Activated CD8-positive, alpha-beta T cell treated with anti-CD3 and anti-CD28 coated beads, Interleukin-2, amount 10 ng/mL, durations not matched to agents 7 days and 5 days (primary cell): ENCODE measurements at places on chromosomes 1 and 21. TPM values are rescaled to one million over a fixed set of nuclear protein-coding genes. Genes with fewer than 3 reads are reported as not detected.

GRCh38 chr1:61754545-61754944 lies 12.3 kb downstream of the PATJ start:
- no peak for DNase-seq

GRCh38 chr1:7389906-7390603 lies 381.0 kb upstream of the VAMP3 start:
- no peak for DNase-seq

GRCh38 chr1:207495801-207496792 lies at the start of gene CR1:
TSS of gene CR1 (plus strand) at chr1:207496157. CDS start at chr1:207496268, 111 bp downstream.
- peak; percentile 58 for DNase-seq

DNA sequence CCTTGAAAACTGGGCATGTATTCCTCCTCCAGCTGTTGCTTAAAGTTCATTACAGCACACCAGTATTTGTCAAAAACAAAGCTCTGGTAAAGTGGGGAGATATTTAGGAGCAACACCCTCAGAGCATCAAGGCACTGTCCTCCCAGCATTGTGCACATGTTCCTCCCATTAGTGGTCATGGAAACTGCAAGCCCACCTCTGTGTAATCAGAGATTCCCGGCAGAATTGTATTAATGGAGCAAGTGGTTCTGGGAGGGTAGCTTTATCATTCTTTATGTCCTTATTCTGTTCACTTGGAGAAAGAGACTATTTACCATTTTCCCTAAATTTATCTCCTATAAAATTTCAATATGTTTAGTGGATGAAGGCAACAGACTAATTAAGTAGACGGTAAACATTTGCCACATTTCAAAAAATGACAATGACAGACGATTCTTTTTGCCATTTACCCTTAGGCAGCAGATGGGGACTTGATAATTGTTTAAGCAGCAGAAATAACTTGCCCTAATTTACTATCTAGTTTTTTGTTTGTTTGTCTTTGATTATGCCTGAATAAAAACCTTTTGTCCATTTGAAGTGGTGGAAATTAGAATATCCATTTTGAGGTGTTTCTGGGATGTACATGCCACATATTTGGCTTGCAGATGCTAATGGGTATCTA lies 289.6 kb upstream of the ST6GALNAC5 start:
- DNase-seq: no peak

- no peak for DNase-seq
Measured at GRCh38 chr21:36893581-36893980, 72.9 kb downstream of the HLCS start.

GRCh38 chr1:206937425-206937824 lies 8.8 kb downstream of the PIGR start:
- no peak for DNase-seq

- no peak for DNase-seq
Measured at GRCh38 chr1:40384413-40384762, 10.9 kb downstream of the SMAP2 start.

DNA sequence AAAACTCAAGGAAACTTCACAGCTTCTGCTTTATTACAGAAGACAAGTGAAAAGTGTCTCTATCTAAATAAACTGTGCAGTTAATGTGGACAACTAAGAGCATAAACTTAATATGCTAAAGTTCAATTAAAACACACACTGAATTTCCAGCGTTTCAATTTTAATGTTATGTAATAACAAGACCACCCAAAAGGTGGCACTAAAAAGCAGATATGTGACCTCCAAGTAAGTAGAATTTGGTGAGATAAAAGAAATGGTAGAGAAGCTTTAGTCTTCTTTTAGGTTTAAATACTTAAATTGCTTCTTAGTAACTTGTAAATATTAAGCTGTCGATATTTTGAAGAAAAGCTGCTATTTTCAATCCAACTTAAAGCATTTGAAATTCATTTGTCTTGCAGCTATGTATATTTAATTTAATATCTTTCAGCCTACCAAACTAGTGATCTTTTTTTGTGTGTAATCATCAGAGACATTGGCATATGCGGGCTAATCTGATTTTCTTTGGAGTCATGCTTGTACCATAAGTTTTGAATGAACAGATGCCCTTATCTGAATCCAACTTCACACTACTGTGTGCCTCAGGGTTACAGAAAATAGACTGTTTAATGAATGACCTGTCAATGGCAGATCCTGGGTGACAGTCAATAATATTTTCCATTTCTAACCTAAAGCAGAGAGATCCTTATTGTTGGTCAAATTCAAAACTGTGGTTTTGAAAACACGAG lies 36.5 kb upstream of the ADAMTS1 start:
- no peak for DNase-seq

- no peak for DNase-seq
Measured at GRCh38 chr1:20029178-20029912, 40.6 kb upstream of the PLA2G5 start.

GRCh38 chr1:38221006-38221649 lies 174.5 kb upstream of the POU3F1 start:
- DNase-seq: no peak

DNA sequence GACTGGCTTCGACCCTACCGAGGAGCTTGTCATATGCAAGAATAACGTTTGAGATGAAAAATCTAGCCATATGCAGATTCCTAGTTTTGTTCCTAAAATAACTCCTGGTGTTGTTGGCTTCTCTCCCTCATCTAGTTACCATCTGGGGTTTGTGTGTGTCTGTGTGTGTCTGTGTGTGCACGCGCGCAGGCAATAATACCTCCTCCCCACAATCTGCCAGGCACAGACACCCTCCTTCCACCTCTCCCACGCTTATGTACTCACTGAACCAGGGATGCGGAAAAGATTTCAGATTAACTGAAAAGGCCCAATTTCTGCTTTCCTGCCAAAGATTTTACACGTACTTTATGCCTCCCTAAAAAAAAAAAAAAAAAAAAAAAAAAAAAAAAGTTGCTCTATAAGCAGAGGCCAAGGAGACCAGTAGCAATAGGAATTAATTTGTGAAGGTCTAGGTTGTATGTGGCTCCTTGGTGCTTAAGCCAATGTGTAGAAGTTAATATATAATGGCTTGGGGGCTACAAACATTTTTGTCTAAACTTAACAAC lies 452.7 kb downstream of the NUF2 start:
- no peak for DNase-seq

- DNase-seq: no peak
Measured at GRCh38 chr1:14977338-14977931, 176.1 kb upstream of the TMEM51 start.

GRCh38 chr1:87325982-87326738 lies 2.5 kb upstream of the LMO4 start:
- DNase-seq: peak; percentile 70

- no peak for DNase-seq
Measured at GRCh38 chr1:234891427-234891826, 237.2 kb downstream of the TOMM20 start.

DNA sequence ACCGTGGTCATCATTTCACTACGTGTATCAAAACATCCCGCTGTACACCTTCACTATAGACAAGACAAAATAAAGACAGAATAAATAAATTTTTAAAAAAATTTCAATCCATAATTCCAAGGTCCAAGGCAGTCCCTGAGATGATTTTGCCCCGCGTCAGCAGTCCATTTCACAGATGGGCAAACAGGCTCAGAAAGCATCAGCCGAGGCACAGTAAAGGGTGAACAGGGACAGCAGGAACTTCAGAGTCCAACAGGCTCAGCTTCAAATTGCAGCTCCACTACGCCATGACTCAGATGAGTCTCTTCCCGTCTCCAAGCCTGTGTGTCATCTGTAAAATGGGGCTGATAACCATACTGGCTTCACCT lies 15.0 kb downstream of the MATN1 start:
- DNase-seq: no peak

DNA sequence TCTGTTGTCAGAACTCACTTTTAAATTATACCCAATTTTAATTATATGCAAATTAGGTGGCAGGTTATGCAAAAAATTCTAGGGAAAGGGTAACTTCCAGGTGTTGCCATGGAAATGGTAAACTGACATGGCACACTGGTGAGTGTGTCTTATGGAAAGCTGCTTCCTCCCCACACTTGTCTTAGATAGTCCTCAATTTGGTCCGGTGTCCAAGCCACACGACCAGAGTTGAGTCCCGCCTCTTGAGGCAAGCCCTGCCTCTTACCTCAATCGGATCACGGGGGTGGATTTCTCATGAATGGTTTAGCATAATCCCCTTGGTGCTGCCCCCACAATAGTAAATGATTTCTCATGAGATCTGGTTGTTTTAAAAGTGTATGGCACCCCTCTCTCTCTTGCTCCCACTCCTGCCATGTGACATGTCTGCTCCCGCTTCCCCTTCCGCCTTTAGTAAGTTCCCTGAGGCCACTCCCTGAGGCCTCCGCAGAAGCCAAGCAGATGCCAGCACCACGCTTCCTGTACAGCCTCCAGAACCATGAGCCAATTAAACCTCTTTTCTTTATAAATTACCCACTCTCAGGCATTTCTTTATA lies 74.9 kb downstream of the MATN1 start:
- no peak for DNase-seq

DNA sequence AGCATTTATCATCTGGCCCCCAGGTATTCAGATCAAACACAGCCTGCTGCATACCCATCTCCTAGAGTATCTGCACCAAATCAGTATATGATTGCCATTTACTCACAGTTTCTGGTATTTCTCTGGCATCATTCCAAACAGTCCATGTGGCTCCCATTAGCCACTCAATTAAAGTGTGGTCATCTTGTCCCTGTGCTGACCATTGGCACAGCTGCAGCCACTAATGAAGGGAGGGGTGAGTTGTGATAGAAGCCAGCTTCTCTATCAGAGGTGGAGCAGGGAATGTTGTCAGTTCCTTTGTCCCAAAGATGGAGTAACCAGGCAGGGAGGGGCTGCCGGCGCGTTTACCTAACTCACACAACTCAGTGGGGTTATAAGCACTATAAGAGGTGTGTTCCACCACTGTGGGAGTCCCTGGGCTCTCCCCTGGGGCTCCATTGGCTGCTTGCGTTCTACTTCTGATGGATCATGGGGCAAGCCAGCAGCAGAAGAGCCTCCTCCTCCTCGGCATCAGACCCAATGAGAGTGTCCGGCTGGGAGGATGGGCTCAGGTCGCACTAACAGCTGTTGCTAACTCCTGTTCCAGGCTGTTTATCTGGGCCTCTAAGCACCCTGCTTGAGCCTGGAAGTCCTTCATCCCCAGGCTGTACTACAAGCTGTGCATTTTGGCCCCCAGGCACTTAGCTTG lies 108.6 kb downstream of the GDAP2 start:
- DNase-seq: no peak

The RNF186 gene
- total RNA-seq: not detected

The CFHR2 gene
- not detected for total RNA-seq

The CELA3A gene
- not detected for total RNA-seq

The LCE2A gene
- not detected for total RNA-seq

The FMOD gene
- not detected for total RNA-seq

The KIRREL1 gene
- total RNA-seq: not detected

The GBP4 gene
- 51.0 TPM for total RNA-seq

The COX20 gene
- total RNA-seq: 33.6 TPM

The GRIK3 gene
- not detected for total RNA-seq

The CLCA1 gene
- not detected for total RNA-seq

The TNNI3K gene
- not detected for total RNA-seq

The OR10J1 gene
- total RNA-seq: not detected
